Activated CD4-positive, alpha-beta T cell treated with anti-CD3 and anti-CD28 coated beads, Interleukin-2, amount 50 U/mL, for 24 hours (primary cell): ENCODE measurements at places on chromosomes 2 and 18.

DNA sequence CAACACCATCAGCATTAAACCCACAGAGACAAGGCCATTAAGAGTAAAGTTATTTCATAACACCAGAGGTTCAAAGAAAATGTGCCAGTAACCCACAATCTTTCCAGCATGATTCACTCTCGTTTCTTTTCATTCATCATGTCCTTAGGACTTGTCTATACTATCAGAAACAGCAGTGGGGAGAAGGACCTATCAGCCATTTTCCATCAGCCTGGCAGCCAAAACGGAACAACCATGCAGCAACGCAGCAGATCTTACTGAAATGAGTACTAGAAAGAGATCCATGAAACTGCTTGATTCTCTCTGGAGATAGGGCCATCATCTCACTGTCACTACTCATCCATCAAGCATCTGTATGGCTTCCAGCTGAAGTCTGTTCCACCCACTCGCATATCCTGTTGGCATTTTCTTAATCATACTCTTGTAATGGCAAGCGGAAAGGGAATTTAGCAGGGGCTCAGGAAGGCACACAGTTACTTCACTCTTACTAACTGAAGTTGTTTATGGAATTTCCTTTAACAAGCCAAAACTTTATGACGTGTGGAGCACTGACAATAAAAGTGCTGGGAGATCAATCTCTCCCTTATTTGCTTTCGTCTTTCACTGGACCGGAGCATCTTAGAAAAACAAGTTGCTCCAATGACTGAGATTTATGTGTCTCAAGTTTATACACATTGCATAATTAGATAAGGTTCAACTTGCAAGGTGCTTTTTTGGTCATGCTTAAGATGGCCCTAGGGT is 69.7 kb downstream of the EPHA4 start:
- DNase-seq, result no peak

DNA sequence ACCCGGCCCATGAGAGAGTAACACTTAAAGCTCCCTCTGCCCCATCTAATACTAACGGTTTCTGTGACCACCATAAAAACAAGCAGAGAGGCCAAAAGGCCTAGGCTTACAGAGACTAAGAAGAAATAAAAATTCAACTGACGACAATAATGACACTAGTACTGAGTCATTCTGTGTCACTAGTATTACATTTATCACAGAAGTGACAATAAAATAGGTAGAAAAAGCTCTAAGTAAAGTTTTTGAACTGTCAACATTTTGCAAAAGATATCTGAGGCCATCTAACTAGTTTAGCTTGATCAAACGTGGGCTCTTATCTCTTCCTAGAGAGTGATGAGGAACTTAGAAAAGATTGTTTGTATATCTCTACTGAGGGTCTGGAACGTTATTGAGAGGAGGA is 35.6 kb downstream of the AP1S3 start:
- no peak for DNase-seq

DNA sequence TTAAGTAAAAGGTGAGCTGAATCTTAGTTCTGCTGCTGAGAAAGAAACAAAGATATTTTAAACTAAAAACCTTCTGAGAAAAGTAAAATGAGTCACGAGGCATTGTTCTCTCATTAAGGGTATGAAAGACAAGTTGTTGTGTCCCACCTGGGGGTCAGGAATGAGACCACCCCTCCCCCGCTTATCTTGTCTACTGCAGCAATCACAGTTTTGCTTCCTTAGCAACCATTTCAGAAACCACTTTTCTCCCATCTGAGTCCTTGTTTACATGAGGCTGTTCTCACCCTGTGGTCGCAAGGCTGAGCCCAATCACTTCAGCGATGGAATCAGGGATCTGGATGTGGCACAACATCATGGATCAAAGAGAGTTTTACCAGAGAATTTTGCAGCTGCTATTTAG is 377.6 kb upstream of the NETO1 start:
- DNase-seq, result no peak

DNA sequence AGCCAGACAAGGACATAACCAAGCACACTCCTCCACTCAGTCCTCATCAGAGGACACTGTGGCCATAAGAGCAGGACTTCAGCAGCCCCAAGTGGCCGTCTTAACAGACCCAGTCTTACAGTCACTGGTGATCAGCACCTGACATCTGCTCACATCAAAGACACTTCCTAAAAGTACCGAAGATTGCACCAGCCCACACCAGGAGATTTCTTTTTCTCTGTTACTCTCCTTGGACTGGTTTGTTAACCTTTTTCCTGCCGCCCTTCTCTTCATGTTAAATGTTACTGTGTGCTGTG is 44.1 kb downstream of the MRPS5 start:
- no peak for DNase-seq

- no peak for DNase-seq
Measured at GRCh38 chr2:54569745-54570301, 113.7 kb downstream of the SPTBN1 start.

DNA sequence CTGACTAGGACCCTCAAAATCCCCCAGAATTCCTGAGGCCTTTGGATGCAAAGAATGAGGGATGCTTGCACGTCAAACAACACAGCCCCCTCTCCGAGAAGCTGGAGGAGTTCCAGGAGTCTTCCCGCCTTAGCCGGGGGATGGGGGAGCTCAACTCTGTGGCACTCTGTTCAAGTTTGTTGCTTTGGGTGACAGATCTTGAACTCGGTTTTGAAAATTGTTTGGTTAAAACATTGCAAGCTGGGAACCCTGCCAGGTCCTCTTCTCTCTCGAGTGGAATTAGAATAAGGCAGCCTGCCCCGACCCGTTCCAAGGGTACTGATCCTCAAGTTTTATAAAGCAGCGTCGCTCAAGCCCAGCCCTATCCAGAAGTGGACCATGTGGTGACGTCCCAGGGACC is 244.1 kb downstream of the LOXHD1 start:
- DNase-seq, result no peak

DNA sequence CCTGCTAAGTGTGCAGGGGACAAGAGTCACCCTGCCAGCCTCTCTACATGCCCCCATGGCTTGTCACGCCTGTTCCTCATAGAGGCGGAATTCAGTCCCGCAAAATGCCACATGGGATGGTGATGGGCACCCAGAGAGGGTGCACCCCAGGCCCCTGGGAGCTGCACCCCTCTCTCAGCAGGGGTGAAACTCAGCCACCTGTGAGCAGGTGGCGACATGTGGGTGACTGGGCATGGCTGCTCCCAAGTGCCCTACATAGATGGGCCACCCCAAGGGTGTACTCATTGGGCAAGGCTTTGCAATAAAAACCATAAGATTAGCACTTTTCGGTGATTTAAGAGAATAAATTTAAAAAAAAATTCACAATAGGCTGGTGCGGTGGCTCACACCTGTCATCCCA is 6.3 kb downstream of the HS6ST1 start:
- no peak for DNase-seq

DNA sequence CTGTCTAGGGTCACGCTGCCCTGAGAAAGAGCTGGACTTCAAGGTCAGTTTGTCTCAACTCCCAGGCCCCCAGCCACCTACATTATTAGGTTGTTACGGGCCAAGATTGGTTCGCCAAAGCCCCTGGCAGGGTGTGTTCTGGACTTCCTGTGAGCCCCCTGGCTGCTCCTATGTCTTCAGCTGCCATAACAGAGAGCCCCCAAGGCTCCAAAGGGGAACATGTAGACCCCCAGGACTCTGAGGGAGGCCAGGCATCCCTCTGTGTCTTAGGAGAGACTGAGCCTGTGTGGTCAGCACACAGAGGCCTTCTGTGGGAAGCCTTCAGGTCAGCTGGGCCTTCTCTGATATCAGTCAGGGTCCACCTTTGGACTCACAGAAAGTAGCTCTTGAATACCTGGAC is 58.3 kb downstream of the INHBB start:
- no peak for DNase-seq

- DNase-seq, result no peak
Measured at GRCh38 chr18:30527917-30528316, 514.6 kb downstream of the DSC3 start.

DNA sequence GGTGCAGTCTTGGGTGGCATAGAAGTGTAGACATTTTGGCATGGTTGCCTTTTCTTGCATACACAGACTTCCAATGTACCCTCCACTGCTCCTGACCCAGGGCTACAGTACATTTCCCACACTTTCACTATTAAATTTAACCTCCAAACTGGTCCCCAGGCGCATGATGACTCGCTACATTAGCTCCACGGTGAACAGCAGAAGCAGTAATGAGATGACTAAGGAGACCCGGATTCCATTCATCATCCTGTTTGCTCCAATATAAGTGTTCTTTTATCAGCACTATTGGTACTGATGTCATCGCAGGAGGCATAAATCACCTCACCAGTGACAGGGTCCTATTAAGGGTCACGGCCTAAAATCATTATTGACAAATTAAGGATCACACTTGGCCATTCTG is 316.5 kb downstream of the EN1 start:
- DNase-seq, result no peak

GRCh38 chr18:50696436-50696835 is 123.4 kb downstream of the MRO start:
- no peak for DNase-seq

- DNase-seq, result no peak
Measured at GRCh38 chr2:231199219-231199618, 788 bp downstream of the ARMC9 start.
